Activated naive CD8-positive, alpha-beta T cell treated with anti-CD3 and anti-CD28 coated beads for 36 hours (primary cell): ENCODE measurements at places on chromosomes 1 and 21.

DNA sequence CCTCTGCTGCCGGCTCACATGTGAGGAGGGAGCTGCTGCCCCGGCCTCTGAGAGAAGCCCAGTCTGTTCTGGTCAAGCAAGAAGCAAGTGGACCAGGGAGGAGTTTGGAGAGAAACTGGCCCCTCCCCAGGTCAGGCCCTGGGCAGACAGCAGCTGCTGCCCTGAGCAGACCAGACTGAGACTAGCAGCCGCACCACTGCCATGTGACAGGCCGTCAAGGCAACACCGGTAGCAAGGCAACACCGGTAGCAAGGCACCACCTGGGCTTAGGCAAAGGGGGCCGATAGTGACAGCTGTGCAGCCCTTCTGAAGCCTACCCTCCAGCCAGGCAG is 50.3 kb downstream of the ARHGEF16 start:
- DNase-seq = no peak

DNA sequence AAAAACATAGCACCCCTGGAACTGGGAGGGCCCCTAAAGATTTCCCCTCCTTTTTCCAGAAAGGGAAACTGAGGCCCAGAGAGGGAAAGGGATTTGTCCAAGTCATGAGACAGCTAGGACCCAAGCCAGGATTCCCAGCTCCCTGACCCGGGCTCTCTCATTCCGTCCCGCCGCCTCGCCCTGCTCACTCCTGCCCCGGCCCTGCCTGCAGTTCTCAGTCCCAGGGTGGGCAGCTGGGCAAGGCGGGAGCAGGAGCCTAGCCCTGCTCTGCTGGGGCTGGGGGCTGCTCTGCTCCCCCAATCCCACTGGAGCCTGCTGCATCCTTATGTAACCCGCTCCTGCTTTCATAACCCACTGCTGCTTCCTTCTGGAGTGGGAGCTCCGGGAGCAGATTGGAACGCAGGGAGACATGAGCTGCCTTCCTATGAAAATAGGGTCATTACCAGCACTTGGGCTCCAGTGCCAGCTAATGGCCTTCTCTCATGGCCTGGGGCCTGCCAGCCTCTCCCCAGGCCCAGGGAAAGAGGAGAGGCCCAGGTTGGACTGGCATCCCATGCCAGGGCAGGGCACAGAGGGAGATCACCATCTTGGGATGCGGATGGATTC is 84.5 kb downstream of the CAMK2N1 start:
- no peak for DNase-seq

DNA sequence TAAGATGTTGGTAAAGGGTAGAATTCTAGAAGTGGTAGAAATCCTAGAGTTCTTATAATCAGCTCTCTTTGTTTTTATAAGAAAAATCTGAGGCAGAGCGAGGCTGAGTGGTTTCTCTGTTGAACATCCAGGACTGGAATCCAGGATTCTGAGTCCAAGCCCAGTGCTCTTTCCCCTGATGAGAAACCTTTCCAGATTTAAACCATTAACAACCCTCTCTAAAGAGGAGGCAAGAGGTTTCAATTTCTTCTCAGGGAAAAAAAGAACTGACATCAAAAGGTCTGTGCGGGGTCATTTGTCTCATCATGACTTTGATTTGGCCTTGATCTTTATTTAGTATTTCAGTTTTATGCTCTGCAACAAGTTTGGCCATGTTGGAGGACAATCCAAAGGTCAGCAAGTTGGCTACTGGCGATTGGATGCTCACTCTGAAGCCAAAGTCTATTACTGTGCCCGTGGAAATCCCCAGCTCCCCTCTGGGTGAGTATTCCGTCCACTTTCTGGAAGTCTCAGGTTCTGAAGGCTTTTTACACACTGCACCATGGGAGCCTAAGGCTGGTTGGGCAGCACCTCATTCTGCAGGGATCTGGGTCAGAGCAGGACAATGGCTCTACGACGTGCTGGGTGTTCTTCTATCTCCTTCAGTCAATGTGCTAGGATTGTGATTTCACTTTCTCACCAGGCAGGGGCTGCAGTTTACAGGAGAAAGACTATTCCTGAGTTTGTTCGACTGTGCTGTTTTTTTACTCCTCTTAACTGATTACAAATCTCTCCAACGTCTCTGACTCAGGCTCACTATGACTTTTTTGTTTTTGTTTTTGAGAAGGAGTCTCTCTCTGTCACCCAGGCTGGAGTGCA is 18.9 kb upstream of the CCT8 start:
- DNase-seq = no peak

DNA sequence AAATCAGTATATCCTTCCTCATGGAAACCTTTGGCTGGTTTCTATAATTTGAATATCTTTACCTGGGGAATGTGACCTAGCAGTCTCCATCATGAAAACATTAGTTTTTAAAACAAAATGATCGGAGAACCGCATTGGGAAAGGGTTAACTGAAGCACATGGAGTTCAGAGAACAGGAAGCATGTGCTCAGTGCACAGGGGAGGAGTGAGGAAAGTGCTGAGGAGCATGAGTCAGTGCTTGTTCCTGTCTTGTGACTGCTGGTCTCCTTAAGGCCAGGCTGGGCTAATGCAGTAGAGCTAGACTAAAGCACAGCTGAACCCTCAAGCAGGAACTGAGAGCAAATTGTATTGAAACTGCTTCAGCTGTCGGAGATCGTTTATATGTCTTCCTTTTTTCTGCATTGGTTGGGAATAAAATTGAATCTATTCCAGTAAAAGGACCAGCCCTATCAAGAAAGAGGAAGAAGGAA is 5.8 kb downstream of the IFI16 start:
- DNase-seq = peak; percentile 63

- DNase-seq = no peak
These were observed 66.1 kb upstream of the FAM3B start for GRCh38 chr21:41250519-41250918.

DNA sequence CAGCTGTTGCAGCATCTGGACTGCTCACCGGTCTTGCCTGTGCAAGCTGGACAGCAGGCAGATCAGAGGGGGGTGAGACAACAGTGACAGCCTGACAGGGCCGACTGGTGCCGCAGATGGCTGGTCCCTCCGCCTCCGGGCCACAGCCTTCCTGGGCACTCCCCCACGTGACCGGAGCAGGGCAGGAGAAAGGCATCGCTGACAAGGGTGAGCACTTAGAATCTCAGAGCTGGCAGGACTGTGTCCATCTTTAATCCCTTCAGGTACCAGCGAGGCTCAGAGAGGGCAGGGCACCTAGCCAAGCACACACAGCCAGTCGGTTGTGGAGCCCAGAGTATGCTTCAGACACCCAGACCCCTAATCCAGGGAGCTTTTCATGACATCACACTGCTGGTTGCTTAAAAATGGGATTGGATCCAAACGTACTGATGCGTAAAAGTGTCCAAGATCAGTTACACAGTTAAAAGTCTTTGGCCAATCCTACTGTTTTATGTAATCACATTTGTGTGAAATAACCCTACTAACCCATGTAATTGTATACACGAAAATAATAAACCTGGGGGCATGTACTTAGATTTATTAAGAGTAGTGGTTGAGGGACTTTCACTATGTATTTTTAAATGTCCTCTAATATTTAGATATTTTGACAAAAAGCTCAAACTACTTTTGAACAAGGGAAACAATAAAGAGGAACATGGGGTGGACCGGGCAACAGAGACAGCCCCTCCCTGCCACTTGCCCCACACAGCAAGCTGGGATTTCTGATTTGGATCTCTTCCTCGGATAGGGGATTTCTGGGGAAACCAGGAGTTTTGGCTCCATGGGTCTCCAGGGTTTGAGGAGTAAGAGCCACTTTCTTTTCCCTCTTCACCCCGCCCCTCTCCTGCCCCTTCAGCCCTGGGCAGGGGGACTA is 758 bp upstream of the CNTN2 start:
- DNase-seq = no peak

DNA sequence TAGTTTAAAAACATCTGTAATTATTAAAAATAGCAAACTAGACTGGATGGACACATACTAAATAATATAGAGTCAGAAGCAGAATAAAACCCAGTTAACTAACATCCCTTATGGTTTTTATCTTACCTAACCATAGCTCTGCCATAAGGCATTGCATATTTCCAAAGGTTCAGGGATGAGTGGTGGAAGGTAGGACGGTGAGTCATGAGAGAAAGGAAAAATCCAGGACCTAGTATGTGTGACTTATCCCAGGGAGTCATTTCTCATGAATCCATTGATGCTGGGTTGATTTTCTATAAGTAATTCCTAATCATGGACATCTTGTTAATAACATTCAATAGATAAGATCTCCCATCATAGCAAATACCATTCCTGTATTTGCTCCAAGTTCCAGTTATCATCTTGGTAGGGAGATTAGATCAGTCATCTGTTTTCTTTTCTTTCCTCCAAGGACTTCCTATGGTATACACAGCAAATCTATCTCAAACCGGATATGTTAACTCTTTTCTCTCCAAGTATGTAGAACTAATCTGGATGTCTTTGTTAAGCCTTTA is 490.7 kb upstream of the B3GALT2 start:
- DNase-seq = no peak

DNA sequence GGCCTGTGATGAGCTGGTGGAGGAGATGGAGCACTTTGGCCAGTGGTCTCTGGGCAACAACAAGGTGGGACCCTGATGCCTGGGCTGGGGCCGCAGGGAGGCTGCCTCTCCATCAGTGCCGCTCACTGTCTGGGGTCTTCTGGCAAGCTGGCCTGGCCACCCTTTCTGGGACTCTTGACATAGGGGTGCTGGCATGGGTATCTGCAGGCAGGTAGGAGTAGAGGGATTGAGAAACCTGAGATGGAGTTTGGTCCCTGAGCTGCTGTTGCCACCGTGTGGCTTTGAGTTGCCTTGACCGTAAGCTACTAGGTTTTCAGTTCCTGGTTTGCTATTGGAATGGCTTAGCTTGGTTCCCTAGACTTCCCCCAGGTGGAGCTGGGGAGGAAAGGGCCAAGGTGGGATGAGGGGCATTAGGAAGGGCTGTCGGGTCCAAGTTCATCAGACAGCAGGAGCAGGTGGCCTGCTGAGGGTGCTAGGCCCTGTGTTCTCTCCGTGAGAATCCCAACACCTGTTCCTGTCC is 13.2 kb upstream of the MFN2 start:
- no peak for DNase-seq

- DNase-seq = no peak
These were observed 93.8 kb downstream of the LAMC2 start for GRCh38 chr1:183279835-183280234.

DNA sequence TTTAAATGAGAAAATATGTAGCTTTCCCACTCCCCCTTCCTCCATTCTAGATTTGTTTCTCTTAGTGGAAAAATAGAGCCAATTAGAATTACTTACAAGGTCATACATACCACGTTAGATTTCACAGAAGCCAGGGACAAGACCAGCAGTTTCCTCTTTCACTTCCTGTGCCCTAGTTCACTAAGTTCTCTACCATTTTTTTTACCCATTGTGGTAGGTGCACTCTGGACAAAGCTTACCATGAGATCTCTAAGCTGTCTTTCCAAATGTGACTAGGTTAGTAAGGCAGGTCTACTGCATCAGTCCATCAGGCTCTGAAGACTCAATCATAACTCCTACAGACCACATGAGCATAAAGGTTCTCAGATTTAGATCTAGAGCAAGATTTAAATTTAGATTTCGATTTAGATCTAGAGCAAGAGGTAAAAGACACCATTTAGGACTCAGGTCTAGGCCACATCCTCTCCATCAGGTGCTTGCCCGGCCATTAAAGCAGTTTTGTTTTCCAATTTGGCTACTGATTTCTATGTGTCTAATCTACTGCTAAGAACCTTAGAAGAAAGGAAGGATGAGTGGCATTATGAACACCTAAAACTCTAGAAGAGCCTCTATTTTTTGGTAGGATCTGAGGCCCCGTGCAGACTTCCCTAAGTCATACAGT is 235.3 kb downstream of the FAF1 start:
- DNase-seq = no peak

DNA sequence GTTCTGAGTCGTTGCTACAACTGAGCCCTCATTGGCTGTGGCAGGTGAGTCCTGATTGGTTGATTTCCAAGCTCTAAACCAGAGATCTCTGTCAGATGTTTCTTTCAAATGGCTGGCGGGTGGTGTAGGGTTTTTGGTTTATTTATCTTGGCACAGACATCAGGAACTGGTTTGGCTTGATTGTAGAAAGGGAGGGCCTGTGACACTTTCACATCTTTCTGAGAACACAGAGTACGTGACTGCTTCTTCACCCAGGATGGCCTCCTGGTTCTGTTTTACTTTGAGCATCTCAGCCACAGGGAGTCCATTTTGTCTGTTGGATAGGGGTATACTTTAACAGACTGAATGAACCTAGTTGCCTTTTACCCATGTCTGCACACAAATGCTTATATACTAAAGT is 89.4 kb upstream of the GPR52 start:
- DNase-seq = no peak

GRCh38 chr1:21378705-21379494 is 61.0 kb upstream of the NBPF3 start:
- no peak for DNase-seq

DNA sequence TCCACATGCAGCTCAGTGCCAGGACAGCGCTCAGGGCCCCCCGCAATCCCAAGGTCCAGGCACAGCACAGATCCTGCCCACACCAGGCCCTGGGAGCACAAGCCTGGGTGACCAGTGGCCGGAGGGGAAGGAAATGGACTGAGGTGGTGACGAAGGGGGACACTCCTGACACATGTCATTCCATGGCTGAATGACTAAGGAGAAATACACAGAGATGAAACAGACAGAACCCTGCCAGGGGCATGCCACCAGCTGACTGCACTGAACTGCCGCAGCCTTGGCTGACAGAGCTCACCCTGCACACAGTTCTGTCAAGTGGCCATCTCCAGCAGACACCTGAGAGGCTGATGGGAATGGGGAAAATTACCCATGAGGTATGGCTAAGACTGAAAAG is 56.1 kb downstream of the HSF2BP start:
- DNase-seq = no peak

GRCh38 chr1:155522069-155522468 is 40.5 kb downstream of the ASH1L start:
- no peak for DNase-seq

GRCh38 chr1:30750731-30751291 is 6.8 kb downstream of the LAPTM5 start:
- no peak for DNase-seq

GRCh38 chr1:38117444-38117887 is 70.9 kb upstream of the POU3F1 start:
- no peak for DNase-seq

- no peak for DNase-seq
These were observed 50.2 kb downstream of the WARS2 start for GRCh38 chr1:119090250-119090649.

DNA sequence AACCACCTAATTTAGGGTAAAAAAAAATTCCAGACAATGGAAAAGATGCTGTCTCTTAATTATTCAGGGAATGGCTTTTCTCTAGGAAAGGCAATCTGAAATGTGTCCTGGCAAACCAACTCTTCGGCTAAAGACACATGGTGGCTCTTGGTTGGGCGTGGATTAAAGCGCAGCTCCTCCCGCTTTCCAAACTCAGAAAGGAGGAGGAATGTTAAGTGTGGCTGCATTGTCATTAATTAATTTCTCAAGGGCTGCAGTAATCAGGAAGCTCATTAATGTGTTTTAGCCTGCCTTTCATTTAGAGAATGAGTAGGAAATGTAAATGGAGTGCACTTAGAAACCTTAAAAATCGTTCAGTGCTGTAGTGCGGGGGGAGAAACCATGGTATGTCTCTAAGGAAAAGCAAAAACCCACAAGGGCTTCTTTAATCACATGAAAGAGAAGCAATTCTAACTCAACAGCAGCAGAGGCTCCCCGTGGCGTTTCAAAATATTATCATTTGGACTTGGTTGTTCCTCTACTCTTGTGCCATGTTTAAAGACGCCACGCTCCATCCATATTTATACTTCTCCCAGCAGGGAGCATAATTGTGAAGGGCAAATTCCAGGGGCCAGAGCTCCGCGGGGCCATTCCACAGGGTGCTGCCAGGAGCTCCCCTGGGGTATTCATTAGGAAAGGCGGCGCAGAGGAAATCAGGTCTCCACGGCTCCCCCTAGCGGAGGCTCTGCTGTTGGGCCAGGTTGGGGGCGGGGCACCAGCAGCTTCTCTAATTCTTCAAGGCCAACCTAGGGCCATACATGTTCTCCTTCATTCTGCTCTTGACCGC is 91.9 kb upstream of the SSX2IP start:
- peak; percentile 77 for DNase-seq
